ENCODE measurements at places on chromosomes 2 and 18. TPM values are rescaled to one million over a fixed set of nuclear protein-coding genes. Genes with fewer than 3 reads are reported as not detected.

Gene NEB
- 0.71 TPM for total RNA-seq

Gene CKAP2L
- total RNA-seq: not detected

Gene FZD7
- 0.60 TPM for total RNA-seq

Gene ANKRD62
- 4.2 TPM for total RNA-seq

Gene DCC
- not detected for total RNA-seq

Gene BOLL
- total RNA-seq: not detected

Gene C1GALT1C1L
- total RNA-seq: 0.28 TPM

Gene NEURL3
- total RNA-seq: 23.7 TPM

Gene TSHZ1
- 6.3 TPM for total RNA-seq

Gene ZNF396
- total RNA-seq: 2.2 TPM

Gene NETO1
- total RNA-seq: not detected

Gene LCT
- total RNA-seq: not detected

Gene RUFY4
- total RNA-seq: not detected

Gene KCNG2
- 0.13 TPM for total RNA-seq

Gene MATN3
- total RNA-seq: 0.64 TPM

Data from pancreas (tissue), 10 donors.